ENCODE measurements at places on chromosomes 7 and 10. TPM values are rescaled to one million over a fixed set of nuclear protein-coding genes. Genes with fewer than 3 reads are reported as not detected.

ABLIM1 gene
- 54.9 TPM for polyA plus RNA-seq

RBP3 gene
- polyA plus RNA-seq: 0.06 TPM

KCNMA1 gene
- 19.6 TPM for polyA plus RNA-seq

OGDHL gene
- 20.0 TPM for polyA plus RNA-seq

MLXIPL gene
- 195 TPM for polyA plus RNA-seq

THSD7A gene
- polyA plus RNA-seq: 3.7 TPM

NUTM2D gene
- 3.8 TPM for polyA plus RNA-seq

VPS37D gene
- polyA plus RNA-seq: 4.5 TPM

MMP21 gene
- 0.28 TPM for polyA plus RNA-seq

DNAAF5 gene
- 26.8 TPM for polyA plus RNA-seq

MYOF gene
- polyA plus RNA-seq: 31.6 TPM

GRCh38 chr10:2935647-2936386, 131.5 kb upstream of the PFKP start:
- no peak for DNase-seq

DNA sequence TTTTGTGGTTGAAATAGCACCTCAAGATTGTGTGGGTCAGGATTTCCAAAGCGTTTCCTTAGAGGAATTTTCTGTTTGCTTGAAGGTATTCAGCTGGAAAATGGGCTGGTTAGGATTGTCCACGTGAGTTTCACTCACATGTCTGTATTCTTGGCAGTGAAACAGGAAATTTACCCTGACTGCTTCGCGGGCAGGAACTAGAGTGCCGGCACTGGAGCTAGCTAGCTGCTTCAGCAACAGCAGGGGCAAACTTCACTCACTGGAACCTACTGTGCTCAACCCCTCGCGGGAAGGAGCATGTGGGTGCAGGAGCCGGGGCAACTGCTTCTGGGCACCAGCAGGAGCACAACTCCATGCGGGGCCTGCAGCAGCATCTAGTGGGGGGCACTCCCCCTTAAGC, 38.0 kb upstream of the RTKN2 start:
- DNase-seq: no peak

DNA sequence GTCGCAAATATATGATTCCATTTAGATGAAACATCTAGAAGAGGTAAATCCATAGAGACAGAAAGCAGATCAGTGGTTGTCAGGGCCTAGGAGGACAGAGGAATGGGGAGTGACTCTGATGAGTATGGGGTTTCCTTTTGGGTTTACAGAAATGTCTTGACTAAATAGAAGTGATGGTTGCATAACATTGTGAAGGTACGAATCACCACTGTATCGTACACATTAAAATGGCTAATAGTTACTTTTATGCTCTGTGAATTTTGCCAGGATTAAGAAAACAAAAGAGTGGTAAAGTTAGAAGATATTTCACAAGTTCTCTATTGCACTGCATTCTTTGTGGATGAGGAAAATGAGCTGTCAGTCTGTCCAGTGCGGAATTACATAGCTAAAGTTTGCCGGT, 407.4 kb downstream of the KCNMA1 start:
- no peak for DNase-seq

DNA sequence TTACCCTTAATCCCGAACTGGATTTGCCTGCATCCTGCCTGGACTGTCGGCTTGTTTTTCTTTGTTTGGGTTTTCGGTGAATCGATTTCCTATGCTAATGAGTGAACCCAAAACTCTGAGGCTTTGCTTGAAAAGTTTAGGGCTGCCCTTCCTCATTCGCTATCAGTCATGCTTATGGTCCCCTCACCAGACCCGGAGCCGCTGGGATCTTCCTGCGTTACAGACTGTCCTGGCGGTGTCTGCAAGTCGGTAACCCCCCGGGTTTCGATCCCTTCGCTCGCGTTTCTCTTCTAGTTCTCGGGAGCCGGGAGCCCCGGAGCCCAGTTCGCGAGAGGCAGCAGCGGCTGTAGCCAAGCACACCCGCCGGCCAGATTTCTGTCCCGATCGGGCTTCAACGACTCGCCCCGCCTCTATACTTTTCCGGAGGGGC, 2.2 kb downstream of the EMX2 start:
- DNase-seq: no peak

GRCh38 chr7:8418629-8419245, 14.7 kb upstream of the NXPH1 start:
- DNase-seq: peak; percentile 48

GRCh38 chr7:113804475-113805095, 114.2 kb downstream of the PPP1R3A start:
- no peak for DNase-seq

GRCh38 chr7:51973071-51973470, 656.5 kb upstream of the COBL start:
- no peak for DNase-seq

DNA sequence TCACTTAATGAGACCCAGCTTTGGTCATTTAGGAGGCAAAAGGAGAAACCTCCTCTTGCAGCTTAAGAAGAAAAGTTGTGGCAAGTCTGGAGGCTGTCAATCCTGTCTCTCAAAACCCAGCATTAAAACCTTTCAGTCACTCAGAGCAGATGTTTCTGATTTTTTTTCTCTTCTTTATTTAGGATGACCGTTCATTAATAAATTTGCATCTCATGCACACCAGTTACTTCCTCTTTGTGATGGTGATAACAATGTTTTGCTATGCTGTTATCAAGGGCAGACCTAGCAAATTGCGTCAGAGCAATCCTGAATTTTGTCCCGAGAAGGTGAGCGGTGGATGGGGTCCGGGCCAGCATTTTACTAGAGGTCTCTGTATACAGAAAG, 32.0 kb downstream of the TMEM248 start:
- DNase-seq: no peak

DNA sequence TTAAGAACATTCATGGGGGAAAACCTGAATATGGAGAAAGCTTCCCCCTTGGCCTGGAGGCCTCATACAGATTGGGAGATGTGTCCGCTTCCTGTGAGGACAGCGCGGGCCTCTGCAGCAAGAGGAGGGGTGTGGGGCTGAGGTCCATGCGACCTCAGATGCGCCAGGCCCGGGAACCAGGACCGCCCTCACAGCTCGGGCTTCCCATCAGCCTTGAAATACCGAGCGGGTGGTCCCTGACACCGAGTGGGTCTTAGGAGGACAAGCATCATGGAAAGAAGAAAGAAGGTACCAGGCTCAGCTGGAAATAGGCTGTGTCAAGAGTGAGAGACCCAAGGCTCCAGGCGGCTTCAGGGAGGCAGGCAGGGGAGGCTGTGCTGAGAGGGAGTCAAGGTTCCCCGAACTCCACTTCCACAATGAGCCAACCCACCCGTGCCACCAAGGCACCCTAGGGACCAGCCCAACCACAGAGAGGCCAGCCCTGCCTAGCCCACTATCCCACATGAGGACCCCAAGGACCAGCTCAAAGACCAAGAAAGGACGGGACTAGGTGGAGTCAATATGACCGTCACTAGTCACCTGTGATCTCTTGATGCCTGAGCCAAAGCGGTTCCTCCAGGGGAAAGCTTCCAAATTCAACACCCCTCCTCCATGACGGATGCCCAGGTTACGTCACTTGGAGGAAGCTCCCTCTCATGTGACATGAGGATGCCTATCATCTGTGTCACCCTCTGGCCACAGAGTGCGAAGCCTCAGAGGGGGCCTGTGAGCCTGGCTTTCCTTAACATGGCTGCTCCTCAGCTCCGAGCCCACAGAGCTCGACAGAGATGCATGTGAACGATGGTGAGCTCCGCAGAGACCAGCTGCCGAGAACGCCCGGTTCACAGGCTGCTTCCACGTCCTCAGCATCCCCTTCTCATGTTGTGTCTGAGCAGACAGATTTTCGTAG, 103.7 kb downstream of the TCERG1L start:
- DNase-seq: no peak

DNA sequence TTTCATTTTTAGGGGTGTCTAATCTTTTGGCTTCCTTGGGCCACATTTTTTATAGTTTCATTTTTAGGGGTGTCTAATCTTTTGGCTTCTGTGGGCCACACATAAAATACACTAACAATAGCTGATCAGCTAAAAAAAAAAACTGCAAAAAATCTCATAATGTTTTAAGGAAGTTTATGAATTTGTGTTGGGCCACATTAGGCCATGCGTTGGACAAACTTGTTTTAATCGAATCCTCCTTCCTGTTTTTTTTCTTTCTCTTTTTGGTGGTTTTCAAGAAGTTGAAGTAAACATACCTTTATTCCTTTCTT, 37.4 kb downstream of the ZNRF2 start:
- no peak for DNase-seq

GRCh38 chr10:88889559-88890337, 9.7 kb downstream of the STAMBPL1 start:
- DNase-seq: no peak

DNA sequence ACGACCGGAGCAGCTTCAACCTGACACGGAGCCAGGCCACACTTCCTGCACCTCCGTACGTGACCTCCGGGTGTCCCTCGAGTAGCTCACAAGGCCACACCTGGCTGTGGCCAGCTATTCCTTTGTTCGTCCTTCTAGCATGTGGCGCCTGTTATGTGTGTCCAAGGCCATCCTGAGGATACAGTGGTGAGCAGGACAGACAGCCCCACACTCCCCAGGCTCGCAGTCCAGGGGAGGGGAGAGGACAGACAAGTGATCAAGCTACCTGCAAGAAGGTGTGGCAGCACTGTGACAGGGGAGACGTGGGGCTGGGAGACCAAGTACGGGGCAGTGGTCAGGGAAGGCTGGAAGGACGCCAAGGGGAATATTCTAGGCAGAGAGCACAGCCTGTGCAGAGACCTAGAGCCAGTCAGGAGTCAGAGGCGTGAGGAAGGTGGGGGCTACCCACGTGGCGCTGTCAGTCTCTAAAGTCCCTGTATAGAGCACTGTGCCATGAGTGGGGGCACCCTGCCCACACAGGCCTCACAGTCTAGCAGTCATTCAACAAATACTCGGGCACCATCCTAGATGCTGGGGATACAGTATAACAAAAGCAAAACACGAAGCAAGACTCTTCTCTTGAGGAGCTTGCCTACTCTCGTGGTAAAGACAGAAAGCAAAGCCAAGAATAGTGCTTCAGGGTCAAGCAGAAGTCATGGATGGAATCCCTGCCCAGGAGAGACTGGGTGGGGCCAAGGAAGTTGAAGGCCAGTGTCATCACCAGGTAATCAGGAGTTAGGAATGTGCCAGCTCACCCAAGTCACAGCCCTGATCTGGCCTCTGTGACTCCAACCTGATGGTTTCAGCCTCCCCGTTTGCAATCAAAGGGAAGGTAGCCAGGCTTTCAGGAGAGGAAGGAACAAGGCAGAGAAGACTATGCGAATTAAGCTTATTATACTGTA, 58.6 kb downstream of the PROSER2 start:
- DNase-seq: peak; percentile 77

GRCh38 chr7:127887096-127887495, 144.1 kb downstream of the LRRC4 start:
- no peak for DNase-seq

DNA sequence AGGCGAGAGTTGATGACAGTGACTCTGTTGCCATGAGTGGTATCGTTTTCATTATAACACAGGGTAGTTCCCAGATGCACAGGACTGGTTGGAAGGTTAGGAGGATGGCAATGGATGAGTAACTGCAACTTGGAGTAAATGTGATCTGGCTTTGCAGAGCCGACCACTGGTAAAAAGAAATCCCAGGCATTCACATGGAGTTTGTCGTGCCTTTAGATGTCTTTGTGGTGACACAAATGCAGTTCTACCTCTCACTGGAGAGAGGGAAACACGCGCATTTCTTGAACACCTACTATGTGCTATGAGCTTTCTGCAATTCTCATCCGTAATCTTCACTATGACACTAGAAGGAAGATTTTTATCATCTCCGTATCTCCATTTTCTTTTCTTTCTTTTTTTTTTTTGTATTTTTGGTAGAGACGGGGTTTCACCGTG, 1.7 kb upstream of the MNX1 start:
- DNase-seq: no peak

DNA sequence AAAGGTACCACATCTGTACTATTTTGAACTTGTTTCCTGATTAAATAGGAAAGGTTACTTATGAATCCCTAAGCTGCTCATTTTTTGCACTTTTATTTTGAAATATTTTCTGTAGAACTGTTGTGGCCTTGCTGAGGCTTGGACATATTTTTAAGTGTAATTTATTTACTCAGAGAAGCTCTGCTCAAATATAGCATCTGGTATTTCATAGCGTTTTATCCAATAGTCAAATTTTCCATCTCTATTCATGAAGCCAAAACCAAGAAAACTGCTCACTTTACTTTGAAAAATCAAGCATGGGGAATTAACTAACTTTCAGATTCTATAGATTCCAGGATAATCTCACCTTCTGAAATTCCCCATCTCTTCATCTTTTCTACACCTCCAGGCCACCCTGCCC, 6.6 kb upstream of the FAM3C start:
- no peak for DNase-seq

DNA sequence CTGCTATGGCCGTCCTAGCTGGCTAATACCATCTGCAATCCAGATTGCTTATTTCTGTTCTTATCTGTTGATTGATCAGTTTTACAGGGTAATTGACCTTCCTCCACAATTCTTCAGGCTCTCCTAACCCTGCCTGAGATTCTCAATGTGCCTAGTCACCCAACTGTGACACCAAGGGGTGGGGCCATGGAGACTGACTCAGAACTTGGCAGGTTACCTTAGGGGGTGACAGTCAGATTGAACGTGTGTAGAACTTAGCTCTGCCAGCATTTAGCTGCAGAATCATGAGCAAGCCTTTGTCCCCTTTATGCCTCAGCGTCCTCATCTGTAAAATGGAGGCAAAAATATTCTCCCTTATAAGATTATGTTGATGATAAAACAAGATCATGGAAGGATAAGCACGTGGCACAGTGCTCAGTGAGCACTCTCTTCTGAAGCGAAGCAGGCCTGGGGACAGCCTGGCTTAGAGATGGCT, 19.1 kb upstream of the LEP start:
- DNase-seq: no peak

DNA sequence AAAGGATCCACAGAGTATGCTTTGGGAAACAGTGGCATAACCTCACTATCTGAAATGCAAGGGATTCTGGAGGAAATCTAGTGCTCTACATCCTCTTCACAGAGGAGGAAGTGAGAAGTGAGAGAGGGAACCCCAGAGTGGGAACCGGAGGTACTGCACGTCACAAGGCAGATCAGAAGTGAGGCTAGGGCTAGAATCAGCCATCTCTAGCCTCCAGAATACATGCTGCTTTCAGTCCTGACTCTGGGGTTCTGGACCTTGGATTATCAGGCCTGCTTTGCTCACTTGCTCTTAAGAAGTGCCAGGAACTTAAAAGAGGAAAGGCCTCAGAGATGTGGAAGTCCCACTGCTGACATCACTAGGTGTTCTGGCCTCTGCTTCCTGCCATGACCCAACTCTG, 25.7 kb downstream of the ZNF503 start:
- no peak for DNase-seq

- no peak for DNase-seq
These were observed 19.8 kb downstream of the MGMT start for GRCh38 chr10:129486805-129487204.

GRCh38 chr7:137850571-137850970, 3.8 kb upstream of the DGKI start:
- DNase-seq: no peak

- no peak for DNase-seq
These were observed 592 bp upstream of the PIK3CG start for GRCh38 chr7:106864298-106865081.
